ENCODE measurements at places on chromosomes 1 and 21. TPM values are rescaled to one million over a fixed set of nuclear protein-coding genes. Genes with fewer than 3 reads are reported as not detected.
A peak's percentile ranks its signal among the peaks of the same experiment; 100 is the strongest.

GRCh38 chr1:154198756-154199562 is 7.1 kb upstream of the TPM3 start:
- no peak for DNase-seq

Gene WASF2
- total RNA-seq = 43.9 TPM

Gene CD247
- 1.8 TPM for total RNA-seq

- no peak for DNase-seq
These were observed 692.2 kb downstream of the USP25 start for GRCh38 chr21:16421965-16422364.

DNA sequence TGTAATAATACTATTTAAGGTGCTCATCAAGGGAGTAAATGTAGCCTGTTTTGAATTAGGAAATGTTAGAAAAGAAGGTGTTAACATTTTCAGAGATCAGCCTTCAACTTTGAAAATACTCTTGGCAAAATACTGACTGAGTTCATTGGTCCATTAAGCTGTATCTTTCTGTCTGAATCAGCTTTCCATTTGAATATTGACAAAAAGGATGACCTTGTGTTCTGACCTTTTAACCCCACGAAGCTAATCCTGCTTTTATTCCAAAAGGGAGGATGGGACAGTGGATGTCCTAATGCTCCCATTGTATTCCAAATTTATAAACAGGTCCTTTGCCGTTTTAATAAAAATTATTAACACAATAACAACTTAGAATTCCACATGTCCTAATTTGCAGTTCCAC is 259.7 kb upstream of the NRIP1 start:
- DNase-seq = no peak

- DNase-seq = no peak
These were observed 143.0 kb upstream of the GRIK3 start for GRCh38 chr1:37177230-37177864.

GRCh38 chr1:150311762-150312161 is 9.6 kb upstream of the PRPF3 start:
- no peak for DNase-seq

- no peak for DNase-seq
These were observed 139.8 kb downstream of the SPATA17 start for GRCh38 chr1:217770918-217771317.

Gene HUNK
- total RNA-seq = 0.71 TPM

- peak; percentile 72 for DNase-seq
These were observed 550 bp downstream of the TRIM33 start for GRCh38 chr1:114510274-114511031.

DNA sequence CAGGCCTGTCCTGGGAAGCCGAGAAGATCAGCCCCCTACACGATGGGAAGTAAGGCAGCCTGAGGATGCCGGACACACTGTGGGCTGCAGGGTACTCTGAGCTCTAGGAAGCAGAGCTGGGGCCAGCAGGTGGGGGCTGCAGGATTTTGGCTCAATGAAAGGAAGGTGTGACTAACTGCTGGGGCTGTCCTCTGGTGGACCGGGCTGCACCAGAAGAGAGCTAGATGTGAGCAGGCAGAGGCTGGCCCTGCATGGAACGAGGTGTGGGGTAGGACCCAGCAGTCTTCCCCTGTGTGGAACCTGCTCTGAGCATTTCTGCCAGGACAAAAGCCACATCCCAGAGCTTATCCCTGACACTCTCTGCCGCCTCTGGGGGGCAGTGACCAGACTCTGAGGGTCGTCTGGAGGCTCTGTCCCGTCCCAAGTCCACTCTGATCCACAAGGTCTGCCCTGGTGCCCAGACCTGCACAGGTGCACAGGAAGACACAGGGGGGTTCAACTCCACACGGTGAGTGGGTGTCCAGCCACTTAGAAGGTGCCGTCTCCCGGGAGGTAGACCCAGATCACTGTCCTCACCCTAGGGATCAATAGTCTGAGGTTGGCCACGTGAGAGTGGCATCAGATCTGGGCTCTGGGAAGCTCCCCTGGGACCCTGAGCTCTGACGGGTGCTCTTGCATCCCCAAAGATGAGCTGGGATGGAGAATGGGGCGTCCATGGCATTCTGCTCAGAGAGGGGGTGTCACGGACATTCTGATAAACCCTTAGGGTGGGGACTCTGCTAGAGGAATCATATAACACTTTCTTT is 187.6 kb upstream of the VAMP3 start:
- DNase-seq = peak; percentile 43

Gene VPS13D
- total RNA-seq = 49.7 TPM

DNA sequence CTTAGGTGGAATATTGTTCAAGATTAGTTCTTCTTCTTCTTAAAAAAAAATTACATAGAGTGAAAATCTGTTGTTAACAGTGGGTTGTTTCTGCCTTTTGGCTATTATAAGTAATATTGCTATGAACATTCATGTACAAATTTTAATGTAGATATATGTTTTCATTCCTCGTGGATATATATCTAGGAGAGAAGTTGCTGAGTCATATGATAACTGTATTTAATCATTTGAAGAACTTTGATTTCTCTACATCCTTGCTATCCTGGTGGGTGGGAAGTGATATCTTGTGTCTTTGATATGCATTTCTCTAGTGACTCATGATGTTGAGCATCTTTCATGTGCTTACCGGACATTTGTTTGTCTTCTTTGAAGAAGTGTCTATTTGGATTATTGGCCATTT is 29.9 kb downstream of the MAST2 start:
- DNase-seq = no peak

DNA sequence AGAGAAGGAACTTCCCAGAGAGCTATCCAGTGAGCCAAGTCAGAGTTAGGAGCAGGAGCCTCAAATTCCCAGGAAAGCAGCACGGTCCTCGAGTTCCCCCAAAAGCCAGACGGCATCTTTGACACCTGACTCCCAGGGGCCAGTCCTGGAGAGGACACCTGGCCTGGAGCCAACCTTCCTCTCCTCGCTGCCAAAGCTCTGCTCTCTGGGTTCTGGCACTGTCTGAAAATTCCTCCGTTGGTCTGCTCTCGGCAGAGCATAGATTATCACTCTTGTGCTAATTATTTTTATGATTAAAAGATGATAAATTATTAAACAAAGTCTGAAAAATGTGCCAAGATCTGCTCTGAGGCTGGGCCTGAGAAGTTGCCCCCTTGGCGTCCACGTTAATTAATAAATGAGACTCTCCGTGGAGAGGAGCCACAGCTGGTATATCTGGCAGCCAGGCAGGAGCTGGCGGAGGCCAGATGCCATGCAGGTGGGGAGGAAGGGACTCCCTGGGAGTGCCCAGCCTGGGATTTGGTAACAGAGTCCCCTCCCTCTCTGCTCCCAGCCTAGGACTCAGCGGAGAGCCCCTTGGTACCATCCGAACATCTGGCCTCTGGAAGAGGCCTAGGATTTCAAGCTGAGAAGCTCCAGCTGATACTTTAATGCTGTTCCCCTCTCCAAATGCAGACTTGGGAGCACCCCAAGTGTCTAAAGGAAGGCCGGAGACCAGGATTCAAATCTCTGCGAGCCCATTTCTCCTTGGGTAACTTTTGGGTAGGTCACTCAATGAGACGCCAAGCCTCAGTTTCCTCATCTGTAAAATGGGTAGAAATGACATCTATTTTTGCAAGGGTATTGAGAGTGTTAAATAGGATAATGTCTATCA is 163.7 kb upstream of the POU3F1 start:
- no peak for DNase-seq

GRCh38 chr1:3522564-3523265 is 68.2 kb downstream of the ARHGEF16 start:
- DNase-seq = no peak

DNA sequence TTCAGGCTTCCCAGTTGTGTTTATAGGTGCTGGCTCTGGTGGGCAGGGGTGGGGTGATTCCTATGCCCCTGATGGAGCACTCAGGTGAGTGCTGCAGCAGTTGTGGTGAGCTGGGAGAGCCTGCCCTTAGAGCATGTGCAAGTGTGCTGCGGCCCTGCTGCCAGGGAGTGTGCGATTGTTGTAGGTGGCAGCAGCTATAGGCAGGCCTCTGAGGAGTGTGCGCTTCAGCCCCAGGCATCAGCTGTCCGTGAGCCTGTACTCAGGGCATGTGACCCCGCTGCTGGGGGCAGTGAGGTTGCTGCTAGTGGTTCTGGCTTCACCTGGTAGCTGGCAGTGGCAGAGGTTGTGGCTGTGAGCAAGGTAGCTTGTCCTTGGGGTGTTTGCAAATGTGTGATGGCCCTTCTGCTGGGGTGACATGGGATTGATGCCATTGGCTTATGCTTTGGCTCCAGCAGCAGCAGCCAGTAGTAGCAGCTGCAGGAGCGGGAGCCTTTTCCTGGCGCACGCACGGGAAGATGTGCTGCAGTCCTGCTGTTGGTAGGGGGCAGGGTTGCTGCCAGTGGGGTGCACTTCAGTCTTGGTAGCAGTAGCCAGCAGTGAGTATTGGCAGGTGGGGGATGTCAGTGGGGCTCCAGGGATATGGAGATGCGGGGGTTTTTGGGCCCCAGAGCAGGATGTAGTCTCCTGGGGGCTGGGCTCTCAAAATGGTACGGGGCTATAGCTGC is 37.7 kb downstream of the SYCP1 start:
- no peak for DNase-seq

Gene OR2L2
- total RNA-seq = not detected

Gene VPS45
- total RNA-seq = 44.6 TPM

DNA sequence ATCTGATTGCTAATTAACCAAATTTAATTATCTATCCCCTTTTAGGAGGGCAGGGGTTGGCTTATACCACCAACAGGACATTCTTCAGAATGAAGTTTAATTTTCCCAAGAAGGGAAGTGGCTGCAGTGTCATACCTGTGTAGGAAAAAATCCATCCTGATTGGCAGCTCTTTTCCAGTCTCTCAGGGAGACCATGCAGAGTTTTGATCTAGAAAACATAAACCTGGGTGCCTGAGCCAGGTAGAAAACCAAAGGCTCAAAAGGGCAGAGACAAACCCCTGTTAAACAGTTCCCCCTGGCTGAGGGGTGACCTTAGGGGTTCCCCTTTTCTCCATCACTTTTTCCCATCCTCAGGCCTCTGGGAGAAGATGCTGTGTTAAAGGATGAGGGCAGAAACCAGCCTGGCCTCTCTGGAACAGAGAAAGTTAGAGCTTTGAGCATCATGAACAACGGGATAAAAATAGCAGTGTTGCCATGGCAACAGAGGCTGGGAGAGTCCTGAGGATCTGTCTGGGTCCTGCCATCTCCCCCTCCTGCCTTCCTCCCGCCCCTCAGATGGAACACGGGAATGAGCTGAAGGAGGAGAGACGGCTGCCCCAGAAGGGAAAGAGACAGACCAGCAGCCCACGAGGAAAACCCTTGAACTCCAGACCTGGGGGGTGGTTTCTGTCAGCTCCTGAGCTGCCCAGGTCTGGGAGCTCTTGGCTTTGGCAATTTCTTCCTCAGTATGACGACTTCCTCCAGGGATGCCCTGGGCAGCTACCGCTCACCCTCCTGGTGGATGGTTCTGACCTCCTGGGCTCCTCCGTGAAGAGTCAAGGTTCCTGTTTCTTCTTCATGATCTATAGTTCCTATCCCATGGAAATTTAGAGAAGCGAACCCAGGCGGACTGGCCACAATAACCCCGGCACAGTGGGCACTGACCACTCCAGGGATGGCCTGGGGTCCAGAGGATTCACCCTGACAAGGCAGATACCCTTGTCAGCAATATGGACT is 14.0 kb upstream of the LEMD1 start:
- no peak for DNase-seq

DNA sequence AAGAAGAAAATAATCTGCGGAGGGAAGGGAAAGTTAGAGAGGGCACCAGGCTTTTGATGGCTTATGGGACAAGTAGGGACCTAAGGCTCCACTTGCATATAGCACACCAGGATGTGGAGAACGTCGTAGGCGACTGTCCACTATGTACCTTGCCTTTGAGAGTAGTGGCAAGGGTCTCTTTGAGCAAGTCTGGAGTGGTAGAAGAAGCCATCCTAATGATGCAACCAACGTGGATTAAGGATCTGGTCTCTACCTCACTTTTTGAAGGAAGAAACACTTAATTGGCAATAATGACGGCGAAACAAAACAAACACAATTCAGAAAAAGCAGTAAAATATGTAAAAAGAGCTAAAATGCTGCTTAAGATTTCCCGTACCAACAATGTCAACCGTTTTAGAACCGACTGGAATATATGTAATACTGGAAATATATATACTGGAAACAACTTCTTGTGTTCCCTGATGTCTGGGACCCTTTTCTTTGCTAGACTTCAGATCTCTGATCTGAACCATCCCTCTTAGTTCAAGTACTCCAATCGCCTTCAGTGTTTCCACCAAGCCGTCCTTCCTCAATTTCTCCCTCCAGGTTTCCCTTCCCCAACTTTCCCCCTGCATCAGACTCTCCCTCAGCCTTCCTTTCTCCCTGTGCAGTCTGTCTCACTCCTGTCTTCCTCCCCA is 821 bp upstream of the KHDRBS1 start:
- no peak for DNase-seq

DNA sequence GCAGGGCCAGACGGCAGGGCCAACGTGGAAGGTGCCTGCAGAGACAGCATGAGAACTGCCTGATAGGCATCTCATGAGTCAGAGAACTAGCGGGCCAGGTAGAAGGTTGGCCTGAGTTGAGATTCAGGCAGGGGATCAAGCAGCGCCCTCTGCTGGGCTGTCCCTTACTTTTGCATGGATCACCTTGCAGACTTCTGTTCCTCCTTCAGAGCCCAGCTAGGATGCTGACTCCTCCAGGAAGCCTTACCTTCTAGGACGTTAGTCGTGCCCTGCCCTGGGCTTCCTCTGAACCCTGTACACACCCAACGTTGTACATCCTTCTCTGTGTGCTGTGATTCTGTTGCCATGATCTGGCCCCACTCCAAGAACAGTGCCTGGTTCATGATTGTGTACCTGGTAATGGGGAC is 231.3 kb upstream of the VAMP3 start:
- DNase-seq = no peak

Gene CLDN17
- not detected for total RNA-seq

Gene TDRD5
- not detected for total RNA-seq

Gene SH2D2A
- total RNA-seq = 1.5 TPM

DNA sequence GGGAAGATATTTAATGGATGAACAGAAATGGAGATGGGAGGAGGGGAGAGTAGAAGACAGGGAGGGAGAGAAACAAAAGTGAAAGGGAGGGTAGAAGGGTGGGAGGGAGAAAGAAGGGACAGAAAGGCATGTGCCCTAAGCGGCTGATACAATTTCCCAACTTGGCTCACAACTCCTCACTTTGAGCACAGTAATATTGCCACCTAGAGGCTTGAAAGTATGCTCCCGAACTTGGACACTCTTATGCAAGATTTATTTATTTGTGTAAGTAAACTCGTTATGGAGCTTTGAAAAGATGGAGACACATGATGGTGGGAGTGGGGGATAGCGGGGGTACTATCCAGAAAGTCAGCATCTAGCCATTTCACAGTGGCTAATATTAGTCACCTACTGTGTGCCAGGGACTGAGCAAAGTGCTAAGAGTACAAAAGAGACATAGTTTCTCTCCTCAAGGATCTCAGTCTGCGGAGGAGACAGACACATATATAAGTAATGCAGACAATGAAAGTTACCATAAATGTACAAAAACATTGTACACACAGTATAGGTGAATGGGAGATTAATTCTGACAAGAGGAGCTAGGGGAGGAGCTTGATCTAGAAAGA is 189.7 kb downstream of the SEC16B start:
- no peak for DNase-seq

- DNase-seq = no peak
These were observed 570 bp upstream of the NEK7 start for GRCh38 chr1:198156111-198156744.

Gene TMEM52
- not detected for total RNA-seq

- DNase-seq = no peak
These were observed 45.2 kb downstream of the EPRS1 start for GRCh38 chr1:220001095-220001501.

Gene NPR1
- 29.6 TPM for total RNA-seq

Gene RGS4
- 8.9 TPM for total RNA-seq

- peak; percentile 78 for DNase-seq
These were observed 449 bp downstream of the EPS15 start for GRCh38 chr1:51518586-51519047.

Gene SUSD4
- 2.8 TPM for total RNA-seq

Gene SLC6A17
- total RNA-seq = 0.36 TPM

GRCh38 chr1:110420023-110420662 is 12.6 kb upstream of the LAMTOR5 start:
- DNase-seq = no peak
